ENCODE measurements at places on chromosomes 5 and 9. TPM values are rescaled to one million over a fixed set of nuclear protein-coding genes. Genes with fewer than 3 reads are reported as not detected.

- DNase-seq: no peak
Measured at GRCh38 chr9:34793428-34793827, 83.5 kb upstream of the CCL21 start.

DNA sequence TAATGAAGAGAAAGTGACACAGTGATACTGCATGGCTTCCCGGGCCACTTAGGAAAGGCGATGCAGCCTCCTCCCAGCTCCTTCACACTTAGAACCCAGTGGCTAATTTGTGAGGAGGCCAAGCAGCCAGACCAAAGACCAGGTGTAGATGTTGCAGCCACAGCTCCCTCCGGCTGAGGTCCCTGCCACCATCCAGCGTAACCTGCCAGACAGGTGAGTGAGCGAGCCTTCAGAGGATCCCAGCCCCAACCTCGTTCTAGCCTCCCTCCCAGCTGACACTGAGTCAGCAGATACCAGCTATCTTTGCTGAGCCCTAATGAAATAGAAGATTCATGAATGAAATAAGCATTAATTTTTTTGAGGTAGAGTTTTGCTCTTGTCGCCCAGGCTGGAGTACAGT is 59.7 kb downstream of the COL23A1 start:
- no peak for DNase-seq

DNA sequence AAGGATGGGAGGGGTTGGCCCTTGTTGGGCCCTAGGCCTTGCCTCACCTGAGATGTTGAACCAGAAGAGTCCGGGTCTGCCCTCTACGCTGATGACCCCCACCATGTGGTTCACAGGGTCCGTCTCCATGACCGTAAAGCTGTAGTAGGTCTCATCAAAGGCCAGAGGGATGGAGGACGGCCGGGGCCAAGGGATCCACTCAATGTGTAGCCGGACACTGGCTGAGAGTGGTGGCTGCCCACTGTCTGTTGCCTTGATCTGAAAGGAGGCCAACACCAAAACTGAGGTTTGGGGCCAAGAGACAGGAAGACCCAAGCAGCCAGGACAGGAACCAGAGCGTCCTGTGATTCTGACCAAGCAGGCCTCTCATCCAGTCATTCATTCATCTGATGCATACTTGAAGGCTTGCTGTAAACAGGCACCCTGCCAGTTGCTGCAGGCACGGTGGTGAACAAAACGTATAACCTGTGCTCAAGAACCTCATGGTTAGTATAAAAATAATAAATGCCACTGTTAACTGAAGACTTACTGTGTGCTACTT is 37.9 kb downstream of the FAT2 start:
- peak; percentile 52 for DNase-seq

DNA sequence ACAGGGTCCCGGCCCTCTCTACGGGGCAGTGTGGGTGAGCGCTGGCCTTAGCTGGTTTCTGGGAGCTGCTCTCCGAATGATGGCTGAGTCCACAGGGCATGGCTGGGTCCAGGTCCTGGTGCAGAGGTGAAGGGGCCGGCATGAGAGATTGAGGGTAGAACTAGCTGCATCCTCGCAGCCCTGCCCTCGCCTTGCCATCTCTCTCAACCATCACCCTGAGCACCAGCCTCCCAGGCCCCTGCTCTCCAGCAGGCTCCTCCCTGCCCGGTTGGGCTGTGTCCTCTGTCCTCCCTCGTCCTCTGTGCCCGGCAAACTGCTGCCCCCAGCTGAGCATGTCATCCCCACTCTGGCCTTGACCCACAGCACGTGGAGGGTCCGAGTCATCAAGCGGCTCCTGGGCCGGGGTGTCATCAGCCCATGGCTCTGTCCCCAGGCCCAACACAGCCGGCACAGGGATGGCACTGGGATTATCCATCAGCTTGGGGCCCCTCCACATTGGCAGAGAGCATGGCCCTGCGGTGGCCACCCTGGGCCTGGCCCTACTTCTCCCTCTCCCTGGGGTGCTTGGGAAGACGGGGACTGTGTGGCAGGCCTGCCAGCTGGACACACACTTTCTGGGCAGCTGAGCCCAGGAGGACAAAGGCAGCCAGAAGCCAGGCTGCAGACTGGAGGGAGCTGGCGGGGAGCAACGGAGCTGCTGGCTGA is 8.4 kb downstream of the FLT4 start:
- DNase-seq: no peak

DNA sequence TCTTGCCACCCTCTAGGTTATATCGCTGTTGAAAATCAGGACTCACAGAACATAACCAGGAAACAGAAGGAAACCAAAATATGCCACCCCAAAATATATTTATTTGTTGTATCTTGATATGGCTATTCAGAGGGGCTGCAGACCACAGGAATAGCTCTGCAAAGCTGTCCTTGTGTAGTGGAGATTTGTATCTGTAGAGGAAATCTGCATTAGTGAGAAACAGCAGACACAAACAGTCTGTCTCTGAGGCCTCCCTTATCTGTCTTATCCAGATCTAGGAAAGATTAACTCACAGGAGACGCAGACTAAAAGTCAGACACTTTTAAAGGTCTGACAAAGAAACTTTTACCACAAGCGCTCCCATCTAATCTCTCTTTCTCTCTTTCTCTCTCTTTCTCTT is 54.1 kb upstream of the CEMIP2 start:
- no peak for DNase-seq

DNA sequence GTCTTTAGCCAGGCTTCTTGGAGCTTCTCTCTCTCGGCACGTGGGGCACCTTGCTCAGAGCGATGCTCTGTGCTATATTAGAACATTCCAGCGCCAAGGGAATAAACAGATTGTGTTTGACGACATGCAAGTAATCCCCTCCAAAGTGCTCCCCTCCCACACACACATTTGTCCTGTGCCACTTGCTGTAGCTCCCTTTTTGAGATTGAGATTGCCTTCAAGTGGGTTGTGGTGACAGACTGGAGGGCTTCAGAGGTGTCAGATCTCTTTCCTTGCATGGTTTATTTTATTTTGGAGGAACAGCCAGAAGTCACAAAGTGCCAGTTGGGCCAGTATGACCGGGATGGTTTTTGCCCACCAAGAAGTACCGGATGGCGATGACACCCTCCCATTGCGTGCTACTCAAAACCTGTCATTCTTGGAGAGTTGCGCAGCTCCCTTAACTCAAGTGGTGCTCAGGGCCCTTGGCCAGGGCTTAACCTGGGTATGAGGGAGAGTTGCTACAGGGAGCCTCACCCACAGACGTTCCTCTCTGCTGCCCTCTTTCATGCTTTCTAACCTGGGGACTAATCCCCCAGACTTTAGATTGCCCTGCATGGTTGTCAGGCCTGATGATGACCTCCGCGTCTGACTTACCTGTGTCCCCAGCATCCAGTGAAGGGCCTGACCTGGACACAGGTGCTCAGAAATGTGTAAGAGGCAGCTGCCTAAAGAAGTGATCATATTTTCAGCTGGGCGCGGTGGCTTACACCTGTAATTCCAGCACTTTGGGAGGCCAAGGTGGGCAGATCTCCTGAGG is 18.8 kb upstream of the RPL26L1 start:
- no peak for DNase-seq

DNA sequence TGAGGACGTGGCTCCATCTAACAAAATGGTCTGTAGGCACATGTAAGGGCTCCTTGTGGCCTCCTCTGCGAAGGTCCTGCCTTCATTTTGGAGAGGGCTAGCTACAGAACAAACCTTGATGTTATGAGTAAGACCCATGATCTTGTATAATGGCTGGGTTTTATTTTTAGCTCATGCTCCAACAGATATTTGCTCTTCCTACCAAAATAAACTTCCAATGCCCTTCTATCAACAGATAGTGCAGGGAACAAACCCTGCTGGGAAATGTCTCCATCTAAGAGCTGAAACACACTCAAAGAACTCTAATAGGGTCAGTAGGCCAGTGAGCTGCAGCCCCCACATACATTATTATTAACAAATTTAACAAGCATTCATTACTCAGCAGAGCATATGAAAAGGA is 189.5 kb downstream of the LURAP1L start:
- DNase-seq: no peak

DNA sequence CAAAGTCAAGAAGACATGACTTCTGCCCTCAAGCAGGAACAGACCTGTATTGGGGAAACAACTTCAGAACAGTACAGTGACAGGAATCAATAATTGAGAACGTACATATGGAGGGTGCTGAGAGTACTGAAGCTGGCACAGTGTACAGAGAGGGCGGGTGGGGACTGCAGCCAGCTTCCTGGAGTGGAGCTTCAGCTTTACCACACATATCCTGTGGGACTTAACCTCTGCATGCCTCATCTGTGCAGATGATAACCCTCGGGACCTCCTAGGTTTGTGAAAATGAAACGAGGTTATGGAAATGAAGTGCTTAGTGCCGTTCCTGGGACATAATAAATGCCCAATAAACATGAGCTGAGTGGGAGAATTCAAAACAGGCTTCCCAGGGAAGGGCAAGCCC is 22.1 kb upstream of the RARS1 start:
- no peak for DNase-seq

DNA sequence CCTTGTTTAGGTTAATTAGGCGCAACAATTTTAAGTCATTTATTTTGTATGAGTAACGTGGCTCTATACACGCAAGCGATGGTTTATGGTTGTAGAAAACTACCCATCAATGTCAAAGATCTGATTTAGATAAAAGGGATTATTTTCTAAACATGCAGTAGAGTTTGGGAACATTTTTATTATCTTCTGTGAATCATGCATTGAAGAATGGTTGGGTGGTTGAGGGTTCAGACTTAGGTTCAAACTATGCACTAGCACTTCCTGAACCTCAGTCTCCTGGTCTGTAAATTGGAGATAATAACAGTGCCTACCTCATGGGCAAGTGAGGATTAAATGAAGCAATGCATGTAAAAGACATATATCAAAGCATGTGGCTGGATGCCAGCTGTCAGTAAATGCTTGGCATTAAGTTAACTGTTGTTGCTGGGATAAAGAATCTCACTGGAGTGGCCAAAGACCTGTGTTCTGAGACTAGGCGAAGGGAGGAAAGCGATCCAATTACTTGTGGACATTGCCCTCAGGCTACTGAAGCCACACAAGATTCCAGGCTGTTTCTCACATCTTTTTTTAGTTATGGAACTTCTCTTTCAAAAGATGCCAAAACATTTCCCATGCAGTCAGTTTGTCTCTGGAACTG is 1.1 kb upstream of the OTULINL start:
- DNase-seq: no peak

DNA sequence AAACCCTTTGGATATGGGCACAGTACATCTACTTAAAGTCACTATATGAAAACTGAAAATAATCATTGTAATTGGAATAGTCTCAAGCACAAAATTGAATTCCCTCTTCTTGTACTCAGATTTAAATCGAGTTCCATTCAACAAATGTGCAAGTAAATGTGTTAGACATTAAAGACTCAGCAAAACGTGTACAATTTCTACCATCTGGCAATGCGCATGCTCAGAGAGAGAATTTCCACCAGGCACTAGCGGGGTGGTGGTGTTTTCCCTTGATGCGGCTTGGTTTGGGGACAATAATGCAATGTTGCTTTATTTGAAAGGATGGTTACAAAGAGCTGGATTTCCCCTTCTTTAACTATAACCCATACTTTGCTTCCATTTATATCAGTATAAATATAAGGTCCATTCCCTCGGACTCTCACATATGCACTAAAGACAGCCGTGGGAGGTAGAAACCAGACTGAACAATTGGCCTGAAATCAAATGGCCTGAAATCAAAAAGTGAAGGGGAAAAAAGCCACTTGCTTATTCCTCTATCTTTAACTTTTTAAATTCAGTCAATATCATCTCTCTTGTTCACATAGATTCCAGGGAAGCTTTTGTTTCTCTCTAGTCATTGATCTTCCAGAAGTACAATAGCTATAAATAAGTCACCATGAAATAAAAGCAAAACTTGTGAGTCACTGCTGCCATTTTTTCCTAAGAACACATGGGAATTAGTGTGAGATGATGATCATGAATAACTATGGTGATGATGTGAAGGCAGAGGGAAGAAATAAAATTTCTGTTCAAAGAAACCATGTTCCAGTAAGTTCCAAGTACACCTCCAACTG is 59.2 kb downstream of the ADAMTS12 start:
- no peak for DNase-seq

DNA sequence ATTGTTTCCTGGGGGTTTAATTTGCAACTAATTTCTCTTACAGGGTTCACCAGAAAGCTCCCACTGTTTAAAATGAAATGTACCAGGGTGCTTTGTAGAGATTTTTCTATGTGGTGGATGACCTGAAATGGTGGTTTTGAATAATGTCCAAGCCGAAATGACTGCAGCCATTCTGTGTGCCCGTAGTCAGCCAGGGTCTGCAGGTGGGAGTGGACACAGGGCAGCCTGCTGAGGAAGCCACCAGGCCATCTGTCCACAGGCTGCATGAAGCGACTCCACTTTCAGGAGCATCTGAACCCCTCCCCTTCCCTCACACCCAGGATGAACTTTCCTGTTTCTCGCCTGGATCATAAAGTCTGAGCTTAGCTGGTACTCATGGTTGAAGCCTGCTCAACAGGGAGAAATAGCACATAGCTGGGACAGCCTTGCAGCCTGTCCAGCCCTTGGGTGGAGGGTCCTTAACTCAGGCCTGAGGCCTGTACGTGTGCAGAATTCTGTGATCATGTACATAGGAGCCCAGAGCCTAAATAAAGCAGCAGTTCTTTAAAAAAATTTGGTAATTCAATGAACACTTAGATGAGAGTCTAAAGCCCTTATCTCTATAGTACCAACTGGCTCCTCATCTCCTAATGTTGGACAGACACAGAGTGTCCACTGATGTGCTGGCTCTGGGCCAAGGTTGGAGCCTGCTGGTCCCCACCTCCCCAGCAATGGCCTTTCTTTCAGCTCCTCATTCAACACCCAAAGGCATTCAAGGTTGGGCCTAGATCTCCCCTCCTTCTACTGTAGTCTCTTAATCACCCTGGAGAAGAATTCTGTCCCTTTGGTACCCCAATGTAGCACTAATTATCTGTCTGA is 72.8 kb downstream of the SHB start:
- DNase-seq: no peak

DNA sequence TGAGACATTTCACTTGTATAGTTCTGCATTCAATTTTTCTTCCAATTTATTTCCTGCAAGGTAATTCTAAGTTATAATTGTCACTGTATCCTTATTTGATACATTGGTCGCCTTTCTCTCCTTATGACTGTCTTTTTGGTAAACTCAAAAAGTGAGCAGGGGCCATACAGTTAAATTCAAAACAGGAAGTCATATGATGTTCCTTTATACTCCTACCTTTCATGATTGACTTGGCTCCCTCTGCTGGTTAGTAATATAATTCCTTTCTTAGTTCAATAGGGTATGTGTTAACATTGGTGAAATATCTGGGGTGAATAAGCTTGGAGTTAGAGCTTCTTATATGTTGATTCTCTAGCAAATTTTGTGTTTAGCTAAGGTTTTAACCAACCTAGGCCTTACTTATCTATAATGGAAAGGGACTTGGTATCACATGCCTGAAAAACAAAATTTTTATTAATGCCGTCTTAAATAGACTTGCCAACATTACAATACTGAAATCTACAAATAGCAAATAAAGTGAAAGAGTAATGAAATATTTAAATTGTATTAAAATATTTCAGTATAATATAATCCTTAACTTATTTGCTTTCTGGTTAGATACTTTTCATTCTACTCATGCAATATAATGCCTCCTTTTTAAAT is 6.0 kb upstream of the NIPBL start:
- no peak for DNase-seq

The CAVIN4 gene
- total RNA-seq: 0.49 TPM

The TMOD1 gene
- total RNA-seq: 21.1 TPM

The URM1 gene
- total RNA-seq: 15.2 TPM

The STPG3 gene
- not detected for total RNA-seq

The ADAMTSL2 gene
- total RNA-seq: 2.0 TPM

The SLCO6A1 gene
- not detected for total RNA-seq

The JAKMIP2 gene
- total RNA-seq: 0.49 TPM

All from vagina (tissue), 2 donors.